Left renal cortex interstitium (tissue), 4 donors: ENCODE measurements at places on chromosomes 5 and 9. TPM values are rescaled to one million over a fixed set of nuclear protein-coding genes. Genes with fewer than 3 reads are reported as not detected.

DNA sequence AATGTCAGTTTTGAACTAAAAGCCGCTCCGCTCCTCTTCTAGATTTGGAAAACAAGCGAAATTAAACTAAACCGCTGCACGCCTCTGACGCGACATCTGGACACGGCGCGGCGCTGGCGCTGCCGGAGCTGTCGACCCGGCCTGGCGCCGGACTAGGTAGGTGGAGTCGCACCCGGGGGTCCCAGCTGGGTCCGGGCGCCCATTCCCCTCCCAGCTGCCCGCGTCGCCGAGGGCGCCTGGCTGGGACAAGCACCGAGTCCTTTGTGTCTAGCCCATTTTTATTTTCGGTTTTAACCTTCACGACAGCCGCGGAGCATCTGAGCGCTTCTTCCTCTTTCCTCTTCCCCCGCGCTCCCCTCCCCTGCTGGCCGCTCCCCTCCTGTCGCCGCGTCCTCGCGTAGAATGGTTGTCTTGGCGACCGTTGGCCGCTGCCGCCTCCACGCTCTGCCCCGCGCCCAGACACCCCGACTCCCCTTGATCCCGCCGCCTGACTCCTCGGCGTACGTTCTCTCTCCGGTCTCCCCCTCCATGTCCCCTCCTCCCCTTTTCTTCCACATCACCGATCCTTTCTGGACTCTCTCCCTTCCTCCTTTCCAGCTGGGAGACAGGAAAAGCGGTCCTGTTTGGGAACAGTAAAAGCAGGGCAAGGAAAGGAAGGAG is 545 bp downstream of the CDKN2B-AS1 start:
- DNase-seq, result no peak

DNA sequence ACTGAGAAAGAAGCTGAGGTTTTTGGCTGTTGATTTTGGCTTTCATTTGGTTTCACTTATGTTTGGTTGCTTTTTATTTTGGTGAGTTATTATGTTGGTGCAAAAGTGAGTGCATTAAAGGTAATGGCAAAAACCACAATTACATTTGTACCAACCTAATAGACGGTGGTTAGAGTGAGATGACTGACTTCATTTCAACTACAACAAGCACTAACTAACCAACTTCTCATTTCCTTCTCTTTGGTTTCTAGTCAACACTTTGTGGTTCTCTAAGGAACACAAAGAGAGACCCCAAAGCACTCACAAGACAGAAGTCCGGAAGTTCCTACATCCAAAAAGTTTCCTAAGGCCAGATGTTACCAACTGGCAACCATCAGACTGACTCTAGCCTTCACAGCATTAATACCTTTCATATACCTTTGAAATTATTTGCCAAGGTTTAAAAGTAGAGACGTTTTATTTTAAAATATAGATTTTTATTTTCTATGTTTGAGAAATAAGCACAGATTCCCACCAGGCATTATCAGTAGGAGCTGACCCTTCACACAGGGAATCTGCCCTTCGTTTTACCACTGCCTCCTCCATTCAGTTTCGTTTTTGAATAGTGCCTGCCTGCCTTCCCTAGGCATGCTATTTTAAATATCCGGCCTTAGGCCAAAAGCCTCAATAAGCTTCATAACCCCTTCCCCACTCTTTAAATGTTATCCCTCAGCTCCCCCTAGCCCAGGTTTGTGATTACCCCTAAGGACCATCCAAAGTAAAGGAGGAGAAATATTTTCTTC is 301.1 kb upstream of the PTGER4 start:
- no peak for DNase-seq

GRCh38 chr5:179241764-179242370 is 103.4 kb downstream of the ADAMTS2 start:
- no peak for DNase-seq

SIGMAR1 gene
- 50.3 TPM for polyA plus RNA-seq

DNA sequence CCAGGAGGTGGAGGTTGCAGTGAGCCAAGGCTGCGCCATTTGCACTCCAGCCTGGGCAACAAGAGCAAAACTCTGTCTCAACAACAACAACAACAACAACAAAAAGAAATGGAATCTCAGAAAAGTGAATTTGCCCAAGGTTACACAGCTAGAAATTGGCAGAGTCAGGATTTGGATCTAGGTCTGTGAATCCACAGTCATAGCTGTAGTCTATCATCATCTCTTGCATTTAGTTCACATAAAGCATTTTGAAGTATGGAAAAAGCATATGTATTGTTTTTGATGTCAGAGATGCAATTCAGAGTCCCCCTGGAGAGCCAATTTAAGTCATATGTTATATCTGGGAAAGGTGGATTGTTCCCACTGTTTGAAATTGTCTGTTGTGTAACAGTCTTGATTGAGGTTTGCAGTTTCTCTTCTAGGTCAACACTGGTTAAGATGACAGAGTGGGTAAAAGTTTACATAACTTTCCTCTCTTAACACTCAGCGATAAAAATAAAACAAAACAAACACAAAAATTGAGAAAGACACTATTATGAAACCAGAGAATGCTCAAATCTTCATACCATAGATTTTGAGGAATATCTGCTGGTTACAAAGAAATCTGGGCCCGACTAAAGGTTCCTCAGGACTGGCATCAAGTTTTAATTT is 21.5 kb upstream of the GPR21 start:
- DNase-seq, result no peak

PAEP gene
- polyA plus RNA-seq, result not detected

CAMK2A gene
- polyA plus RNA-seq, result 4.3 TPM

- no peak for DNase-seq
Measured at GRCh38 chr5:61617995-61618525, 286.0 kb downstream of the ZSWIM6 start.

- no peak for DNase-seq
Measured at GRCh38 chr5:34868791-34869190, 29.8 kb downstream of the TTC23L start.

NFIB gene
- polyA plus RNA-seq, result 16.2 TPM

QSOX2 gene
- 22.0 TPM for polyA plus RNA-seq

- no peak for DNase-seq
Measured at GRCh38 chr5:168747987-168748777, 169.0 kb upstream of the PANK3 start.

- no peak for DNase-seq
Measured at GRCh38 chr5:136315667-136316066, 49.7 kb downstream of the TRPC7 start.

SOX30 gene
- polyA plus RNA-seq, result 0.70 TPM

DNA sequence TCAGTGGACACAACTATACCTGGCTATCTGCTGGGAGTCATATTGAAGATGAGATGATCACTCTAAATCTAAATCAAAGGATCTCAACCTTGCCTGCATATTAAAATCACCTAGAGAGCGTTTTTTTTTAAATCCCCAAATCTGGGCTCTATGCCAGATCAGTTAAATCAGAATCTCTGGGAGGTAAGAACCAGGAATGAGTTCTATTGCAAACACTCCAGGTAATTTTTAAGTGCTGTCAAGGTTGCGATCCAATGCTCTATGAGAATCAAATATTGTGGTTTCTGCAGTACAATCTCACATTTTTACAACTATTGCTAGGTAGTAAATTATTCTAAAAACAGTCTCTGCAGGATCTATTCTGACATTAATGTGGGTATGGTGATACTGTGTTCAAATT is 202.3 kb upstream of the OR13F1 start:
- DNase-seq, result no peak

GRCh38 chr5:166906991-166907713 is 1384.3 kb upstream of the WWC1 start:
- DNase-seq, result no peak

DNA sequence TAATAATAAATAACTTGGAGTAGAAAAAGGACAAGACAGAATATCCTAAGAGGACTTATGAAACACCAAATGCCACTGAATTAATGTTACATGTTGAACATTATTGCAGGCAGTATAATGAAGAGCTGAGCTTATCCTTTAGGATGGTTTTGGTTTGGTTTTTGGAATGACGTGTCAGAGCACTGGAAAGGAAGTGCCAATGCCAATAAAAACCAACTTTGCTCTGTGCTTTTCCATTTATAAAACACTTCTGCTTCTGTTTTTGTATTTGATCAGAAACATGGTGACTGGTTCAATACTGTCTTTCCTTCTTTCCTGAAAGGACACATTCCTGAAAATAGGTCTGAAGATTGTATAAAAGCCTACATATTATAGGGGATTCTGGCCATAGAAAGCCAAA is 4.2 kb downstream of the MEGF10 start:
- DNase-seq, result no peak

DNA sequence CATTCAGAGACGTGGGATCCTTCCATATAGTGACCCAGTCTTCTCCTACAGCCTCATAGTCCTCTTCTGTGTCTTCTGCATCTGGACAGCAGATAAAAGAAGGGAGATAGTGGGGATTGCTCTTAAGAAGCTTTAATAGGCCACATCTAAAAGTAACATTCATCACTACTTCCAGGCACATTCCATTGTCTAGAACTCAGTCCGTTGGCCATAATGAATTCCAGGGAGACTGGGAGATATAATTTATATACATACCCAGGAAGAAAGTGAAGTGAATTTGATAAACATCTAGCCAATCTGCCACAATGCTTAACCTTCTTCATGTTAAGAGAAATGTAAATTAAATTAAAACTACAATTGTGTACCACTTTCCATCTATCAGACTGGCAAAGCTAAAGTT is 22.5 kb upstream of the GLIPR2 start:
- DNase-seq, result no peak

ERAP2 gene
- 12.8 TPM for polyA plus RNA-seq

GM2A gene
- polyA plus RNA-seq, result 31.4 TPM

- no peak for DNase-seq
Measured at GRCh38 chr5:9249231-9249630, 296.6 kb downstream of the SEMA5A start.

GDF9 gene
- polyA plus RNA-seq, result 1.8 TPM

TLR4 gene
- polyA plus RNA-seq, result 6.8 TPM

PCDHGC5 gene
- 0.22 TPM for polyA plus RNA-seq

- no peak for DNase-seq
Measured at GRCh38 chr9:33458444-33458843, 11.1 kb upstream of the AQP3 start.

- DNase-seq, result no peak
Measured at GRCh38 chr9:11962327-11962726, 730.9 kb upstream of the TYRP1 start.

- no peak for DNase-seq
Measured at GRCh38 chr5:72018143-72018803, 89.0 kb upstream of the MAP1B start.

- no peak for DNase-seq
Measured at GRCh38 chr9:127711226-127711701, 4.2 kb downstream of the PTRH1 start.

BHMT2 gene
- polyA plus RNA-seq, result 45.6 TPM

ANKDD1B gene
- 3.8 TPM for polyA plus RNA-seq

GRCh38 chr9:131457746-131458145 is 45.0 kb upstream of the POMT1 start:
- DNase-seq, result no peak

DMRT3 gene
- 1.9 TPM for polyA plus RNA-seq

TXNDC8 gene
- polyA plus RNA-seq, result not detected

SHISAL2B gene
- polyA plus RNA-seq, result not detected

DNA sequence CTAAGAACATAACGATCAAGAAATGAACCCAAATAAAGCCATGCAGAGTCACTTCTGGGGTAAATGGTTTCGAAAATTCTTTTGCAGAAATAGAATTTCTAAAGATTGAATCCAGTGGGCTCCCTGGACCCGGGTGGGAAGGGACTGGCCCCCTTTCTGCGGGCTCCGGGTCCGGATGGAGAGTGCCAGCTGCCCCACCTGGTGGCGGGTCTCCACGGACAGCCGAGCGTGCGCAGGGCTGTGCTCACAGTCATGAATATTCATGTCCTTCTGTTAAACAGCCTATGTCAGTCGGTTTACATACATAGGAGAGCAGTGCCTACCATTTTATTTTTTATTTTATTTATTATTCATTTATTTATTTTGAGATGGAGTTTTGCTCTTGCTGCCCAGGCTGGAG is 4.7 kb upstream of the PPP1R26 start:
- DNase-seq, result no peak

GRCh38 chr9:116490321-116490720 is 196.8 kb upstream of the TRIM32 start:
- DNase-seq, result no peak
